ENCODE measurements at places on chromosomes 1 and 21.

DNA sequence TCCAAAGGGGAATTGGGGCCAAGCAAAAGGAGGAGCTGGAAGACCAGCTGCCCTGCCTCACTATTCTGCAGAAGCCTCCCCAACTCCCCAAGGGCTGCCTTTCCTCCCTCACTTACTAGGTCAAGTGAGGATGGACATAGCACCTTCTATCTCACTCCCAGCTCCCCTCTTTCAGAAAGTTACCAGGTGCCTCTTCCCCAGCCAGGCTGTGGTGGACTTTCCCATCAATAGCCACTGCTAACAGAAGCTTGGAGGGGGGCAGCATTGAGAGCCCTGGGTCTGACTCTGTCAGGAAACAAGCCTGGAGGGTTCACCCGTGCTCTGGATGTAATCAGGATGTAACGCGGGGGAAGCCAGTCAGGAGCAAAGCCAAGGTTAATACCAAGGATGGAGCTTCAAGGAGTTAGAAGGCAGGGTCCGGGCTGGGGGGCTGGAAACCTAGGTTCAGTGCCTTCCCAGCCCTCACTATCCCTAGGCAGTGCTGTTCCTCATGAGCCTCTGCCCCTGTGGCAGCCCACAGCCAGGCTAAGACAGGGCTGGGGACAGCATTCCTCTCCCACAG is 127.8 kb upstream of the NGF start:
- no peak for DNase-seq

GRCh38 chr1:75554870-75555269 is 56.0 kb downstream of the SLC44A5 start:
- DNase-seq, result no peak

DNA sequence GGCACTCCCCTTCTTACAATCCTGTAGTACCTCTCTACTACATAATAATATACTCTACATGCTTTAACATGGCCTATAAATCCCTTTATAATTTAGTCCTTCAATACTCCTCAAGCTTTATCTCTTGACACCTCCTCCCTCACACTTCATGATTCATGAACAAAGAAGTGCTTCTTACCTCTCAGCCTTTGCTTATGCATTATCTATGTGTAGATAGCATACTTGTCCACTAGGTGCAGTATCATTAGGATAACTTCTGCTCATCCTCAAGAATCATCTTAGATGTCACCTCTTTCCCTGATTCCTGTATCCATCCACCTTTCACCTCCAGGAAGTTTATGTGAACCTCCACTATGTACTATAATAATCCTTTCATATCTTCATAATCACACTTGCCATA is 74.4 kb downstream of the COL24A1 start:
- no peak for DNase-seq

GRCh38 chr1:23567996-23568607 is 8.8 kb upstream of the ID3 start:
- DNase-seq, result no peak

DNA sequence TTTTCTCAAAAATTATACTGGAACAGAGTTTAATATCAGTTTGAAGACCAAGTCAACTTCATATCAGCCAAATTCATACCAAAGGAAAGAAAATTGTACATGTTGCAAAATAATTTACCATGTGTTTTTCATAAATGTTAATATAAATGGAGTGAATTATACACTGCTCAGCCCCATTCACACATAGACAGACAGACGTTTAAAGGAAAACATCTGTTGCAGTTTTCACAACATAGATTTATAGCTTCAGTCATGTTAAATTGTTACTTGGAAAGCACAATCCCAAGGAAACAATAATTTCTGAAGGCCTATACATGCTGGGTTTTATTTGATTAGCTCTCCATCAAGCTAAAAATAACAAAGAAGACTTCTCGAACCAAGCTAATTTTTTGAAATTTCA is 27.8 kb upstream of the HYI start:
- DNase-seq, result no peak

DNA sequence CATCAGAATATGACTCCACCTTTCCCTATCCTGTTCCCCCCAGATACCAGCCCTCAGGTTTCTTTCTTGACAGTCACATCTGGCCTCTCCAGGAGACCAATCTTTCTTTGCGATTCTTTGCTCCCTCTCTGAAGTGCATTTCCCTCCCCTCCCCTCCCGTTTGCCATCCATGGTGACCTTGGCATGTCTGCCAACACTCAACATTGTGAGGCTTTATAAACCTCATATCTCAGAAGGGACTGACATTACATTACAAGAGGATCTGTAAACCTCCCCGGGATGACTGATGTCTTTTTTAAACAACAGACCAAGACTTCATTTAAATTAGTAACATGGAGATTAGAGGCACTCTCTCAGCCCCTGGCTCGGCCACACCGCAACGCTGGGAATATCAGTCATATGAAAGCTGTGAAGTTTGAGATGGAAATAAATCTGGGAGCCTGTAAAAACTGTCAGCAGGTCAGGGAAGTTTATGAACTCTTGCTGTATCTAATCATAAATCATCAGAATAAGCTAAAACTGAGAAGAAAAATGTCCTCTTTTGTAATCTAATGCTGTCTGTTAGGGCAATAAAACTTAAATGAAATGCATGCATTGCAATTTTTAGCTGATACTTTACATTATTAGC is 401.7 kb upstream of the PROX1 start:
- no peak for DNase-seq

- no peak for DNase-seq
Observed at GRCh38 chr1:24186993-24187790, at the start of gene IFNLR1. TSS of gene IFNLR1 (minus strand) at chr1:24187289. CDS start at chr1:24187248, 41 bp downstream.

GRCh38 chr1:198936371-198937083 is 297.7 kb downstream of the PTPRC start:
- no peak for DNase-seq

- no peak for DNase-seq
Observed at GRCh38 chr1:206025283-206025820, 1.7 kb upstream of the CTSE start.

DNA sequence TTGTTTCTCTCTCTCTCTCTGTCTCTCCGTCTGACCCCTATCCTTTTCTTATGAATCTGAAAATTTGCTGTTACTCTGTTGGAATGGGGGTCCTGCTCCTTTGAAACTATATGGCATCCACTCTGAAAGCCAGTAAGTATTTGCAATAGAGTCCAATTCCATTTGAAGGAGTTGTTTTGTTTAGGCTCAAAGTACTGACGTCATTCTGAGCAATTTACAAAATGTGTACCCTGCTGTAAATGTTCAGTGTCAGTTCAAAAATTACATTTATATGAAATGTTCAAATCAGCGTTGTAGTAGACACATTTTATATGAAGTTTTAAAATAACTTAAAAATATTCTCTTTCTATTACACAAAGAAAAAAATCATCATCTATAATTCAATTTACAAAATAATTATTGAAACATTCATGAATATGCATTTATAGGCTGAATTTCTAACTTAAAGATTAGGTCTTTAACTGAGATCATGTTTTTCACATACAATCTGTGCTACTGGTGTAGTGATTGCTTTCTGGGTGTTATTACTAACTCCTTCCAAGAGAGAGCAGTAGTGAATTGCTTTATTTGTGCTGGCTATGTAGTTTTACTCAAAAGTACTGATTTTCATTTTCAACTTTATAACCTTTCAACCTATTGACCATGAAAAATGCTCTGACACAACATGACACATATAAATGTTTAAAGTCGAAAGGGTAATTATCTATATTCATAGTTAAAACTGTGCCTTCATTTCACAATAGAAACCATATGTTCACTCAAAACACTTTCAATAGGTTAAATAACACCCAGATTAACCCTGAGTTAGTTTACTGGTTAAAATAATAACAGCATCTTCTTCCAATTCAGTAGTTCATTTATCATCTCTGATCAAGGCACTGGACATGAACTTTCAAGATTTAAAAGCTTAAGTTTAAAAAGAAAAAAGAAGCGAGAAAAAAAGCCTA is 253.1 kb upstream of the ADGRL4 start:
- no peak for DNase-seq

DNA sequence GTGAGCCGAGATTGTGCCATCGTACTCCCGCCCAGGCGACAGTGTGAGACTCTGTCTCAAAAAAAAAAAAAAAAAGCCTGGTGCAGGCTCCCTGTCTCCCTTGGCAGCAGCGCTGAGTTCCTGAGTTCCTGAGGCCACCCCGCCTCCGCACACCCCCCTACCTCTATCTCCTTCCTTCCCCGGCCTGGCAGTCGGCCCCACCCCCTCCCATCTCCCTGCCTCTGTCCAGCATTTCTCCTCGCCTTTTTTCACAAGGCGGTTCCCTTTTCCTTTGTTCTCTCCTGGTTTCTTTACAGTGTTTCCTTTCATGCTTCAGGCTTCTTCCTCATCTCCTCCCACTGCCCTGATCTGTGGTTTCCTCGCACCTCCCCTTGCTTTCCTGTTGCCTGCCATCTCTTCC is 2.7 kb downstream of the RORC start:
- no peak for DNase-seq

DNA sequence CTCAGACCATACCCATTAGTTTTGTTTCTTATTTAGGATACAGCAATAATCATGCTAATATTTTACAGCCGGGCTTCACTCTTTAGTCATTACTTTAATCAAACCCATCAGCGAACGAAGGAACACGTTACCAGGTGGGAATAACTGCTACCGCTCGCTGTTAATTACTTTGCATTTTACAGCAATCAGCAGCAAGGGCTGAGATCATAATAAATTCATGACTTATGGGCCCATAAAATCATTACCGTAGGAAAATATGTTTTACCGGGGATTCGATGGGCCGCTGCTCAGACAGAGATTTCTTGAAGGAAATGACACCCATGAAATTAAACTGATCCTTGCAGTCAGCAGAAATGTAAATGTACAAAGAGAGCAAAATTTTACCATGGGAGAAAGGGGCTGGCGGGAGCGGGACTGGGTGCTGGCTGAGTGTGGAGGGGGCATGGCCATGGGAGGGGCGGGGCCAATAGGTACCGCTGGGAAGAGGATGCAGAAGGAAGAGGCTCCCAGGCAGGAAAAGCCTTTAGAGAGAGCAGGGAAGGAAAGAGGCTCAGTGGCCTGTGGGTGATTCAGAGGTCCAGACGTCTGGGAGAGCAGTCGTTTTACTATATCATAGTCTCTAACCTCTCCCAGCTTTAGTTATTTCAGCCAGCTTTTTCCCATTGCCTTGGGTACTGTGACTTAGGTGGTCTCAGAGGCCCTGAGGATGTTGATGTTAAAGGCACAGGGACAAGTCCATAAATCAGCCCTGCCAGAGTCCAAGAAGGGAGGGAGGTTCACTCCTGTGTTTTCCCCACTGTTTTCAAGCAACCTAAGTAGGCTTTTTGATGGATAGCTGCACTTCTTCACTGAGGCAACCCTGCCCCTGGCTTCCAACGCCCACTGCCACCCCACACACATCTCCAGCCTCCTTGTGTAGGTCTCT is 258.9 kb downstream of the SEC16B start:
- DNase-seq, result no peak

GRCh38 chr1:161085165-161085564 is 4.2 kb downstream of the NECTIN4 start:
- no peak for DNase-seq

DNA sequence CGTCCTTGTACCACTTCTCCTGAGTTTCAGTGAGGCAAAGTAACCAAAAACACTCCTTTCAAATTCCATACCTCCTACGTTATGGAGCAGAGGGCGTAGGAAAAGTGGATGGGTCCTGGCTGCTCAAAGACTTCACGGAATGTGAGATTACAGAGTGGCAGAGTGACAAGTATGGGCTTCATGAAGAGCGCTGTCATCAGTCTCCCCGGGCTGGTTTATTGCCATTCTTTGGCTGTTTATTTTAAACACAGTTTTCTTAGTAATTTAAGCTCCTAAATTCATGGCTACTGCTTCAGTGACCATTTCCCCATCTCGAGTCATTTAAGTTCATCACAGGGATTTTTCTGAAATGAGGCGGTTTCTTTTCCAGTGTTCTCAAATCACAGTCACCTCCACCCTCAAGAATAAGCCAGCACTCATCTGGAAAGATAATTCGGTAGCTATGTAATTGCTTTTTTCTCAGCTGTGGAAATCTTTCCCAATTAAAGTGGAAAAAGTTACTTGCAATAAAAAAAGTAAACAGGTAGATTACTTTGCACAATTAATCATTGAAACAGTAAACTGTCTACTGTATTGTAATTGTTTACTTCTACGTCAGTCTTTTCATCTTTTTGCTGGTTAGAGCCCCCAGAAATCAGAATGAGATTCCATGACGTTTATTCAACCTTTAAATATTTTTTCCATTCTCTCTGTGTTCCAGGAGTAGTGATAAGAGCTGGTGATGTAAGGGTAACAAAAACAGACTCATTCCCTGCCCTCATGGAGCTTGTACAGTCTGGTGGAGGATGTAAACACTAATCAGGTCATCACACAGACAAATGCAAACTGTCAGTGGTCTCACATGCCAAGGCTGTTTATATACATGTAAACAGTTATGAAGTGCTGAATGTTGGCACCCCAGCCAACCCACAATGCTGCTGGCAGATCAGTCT is 3.0 kb upstream of the SMYD2 start:
- no peak for DNase-seq

DNA sequence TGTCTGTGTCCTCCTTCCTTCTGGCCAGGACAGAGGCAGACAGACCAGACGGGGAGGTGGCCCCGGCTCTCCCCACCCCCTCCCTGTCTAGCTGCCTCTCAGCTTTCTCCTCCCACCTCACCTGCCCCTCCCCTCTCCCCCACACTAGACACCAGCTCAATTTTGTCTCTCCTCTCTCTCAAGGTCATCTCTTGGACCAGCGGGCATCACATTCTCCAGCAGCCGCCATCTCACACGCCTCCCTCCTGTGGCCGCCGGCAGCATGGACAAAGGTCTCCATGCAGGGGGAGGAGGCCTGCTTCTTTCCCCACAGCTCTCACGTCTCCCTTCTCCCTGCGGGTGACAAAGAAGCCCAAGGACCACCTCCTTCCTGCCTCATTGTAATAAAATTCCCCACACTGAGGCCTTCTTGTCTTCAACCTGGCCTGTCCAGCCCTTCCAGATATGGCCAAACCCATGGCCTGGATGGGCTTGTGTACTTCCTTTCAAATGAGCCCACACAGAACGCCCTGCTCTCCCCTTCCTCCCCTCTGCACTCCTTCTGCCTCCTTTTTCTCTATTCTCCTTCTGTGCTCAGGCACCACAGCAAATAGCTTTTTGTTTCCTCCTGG is 14.6 kb downstream of the OPTC start:
- no peak for DNase-seq

- DNase-seq, result no peak
Observed at GRCh38 chr1:94240822-94241221, 3.4 kb upstream of the ARHGAP29 start.

DNA sequence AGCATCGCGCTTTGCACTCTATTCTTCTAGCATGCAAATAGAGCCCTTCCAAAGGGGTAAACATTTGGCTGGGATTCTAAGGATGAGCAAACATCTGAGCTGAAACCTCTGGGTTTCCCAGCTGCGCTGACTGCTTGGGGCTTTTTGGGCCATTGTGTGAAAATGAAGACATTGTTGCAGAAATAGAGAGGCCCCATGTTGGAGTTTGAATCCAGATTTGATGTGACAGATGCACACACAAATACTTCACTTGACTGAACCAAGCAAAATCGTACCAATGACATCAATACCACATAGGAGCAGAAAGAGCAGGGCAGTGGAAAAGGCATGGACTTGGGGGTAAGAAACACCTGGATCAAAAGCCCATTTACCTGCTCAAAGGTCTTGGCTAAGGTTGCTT is 144.6 kb upstream of the HMGB4 start:
- no peak for DNase-seq
